ENCODE measurements at places on chromosomes 4 and X.

DNA sequence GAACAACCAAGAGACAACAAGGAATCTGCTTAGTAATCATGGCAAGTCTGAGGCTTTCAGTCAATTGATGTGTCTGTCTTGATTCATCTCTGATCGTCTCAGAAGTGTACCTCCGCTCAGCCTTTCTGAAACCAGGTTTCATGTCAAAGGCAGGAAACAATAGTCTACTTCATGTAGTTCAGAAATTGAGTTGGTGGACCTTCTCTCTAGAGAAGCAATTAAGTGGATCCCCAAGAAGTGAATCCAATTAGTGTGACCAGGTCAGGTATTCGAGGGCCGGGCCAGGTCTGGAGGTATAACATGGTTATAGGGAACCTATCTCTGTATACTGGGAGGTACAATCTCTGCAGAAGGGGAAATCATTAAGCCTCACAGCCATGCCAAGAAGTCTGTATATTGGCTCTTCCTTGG is 32.0 kb downstream of the DAPP1 start:
- no peak for DNase-seq

DNA sequence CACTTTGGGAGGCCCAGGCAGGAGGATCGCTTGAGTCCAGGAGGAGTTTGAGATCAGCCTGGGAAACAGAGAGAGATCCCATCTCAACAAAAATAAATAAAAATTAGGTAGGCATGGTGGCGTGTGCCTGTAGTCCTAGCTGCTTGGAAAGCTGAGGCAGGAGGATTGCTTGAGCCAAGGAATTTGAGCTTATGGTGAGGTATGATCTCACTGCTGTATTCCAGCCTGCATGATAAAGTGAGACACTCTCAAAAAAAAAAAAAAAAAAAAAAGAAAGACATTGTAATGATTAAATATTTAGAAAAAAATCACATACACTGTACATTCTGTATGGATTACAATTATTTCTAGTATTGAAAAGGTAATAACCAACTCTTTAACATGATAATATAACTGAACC is 87.1 kb downstream of the SLIT2 start:
- DNase-seq, result no peak

- DNase-seq, result no peak
Observed at GRCh38 chr4:121554382-121554781, 142.4 kb downstream of the ANXA5 start.

GRCh38 chr4:68536375-68536774 is 39.7 kb downstream of the UGT2B17 start:
- no peak for DNase-seq

DNA sequence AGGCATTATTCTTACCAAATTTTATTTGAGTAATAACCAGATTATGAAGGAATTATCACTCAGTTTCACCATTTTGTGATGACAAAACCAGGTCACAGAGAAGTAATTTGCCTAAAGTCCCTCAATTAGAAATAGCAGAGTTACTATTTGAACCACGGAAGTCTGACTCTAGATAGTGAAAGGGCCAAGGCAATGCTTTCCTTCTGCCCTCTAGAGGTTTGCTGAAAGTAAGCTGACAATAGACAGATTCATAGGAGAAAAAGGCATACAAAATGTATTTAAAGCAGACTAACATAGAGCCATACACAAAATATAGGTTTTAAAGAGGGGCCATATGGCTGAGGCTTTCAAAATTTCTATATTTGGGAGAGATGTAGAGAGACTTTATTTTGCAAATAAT is 43.1 kb downstream of the CXXC4 start:
- DNase-seq, result no peak

DNA sequence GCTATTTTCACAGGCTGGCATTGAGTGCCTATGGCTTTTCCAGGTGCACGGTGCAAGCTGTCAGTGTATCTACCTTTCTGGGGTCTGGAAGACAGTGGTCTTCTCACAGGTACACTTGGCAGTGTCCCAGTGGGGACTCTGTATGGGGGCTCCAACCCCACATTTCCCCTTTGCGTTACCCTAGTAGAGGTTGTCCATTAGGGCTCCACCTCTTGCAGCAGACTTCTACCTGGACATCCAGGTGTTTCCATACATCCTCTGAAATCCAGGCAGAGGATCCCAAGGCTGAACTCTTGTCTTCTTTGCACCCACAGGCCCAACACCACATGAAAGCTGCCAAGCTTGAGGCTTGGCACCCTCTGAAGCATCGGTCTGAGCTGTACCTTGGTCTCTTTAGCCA is 735.7 kb upstream of the INTU start:
- no peak for DNase-seq

- DNase-seq, result no peak
Observed at GRCh38 chr4:104964410-104965175, 182.1 kb upstream of the TET2 start.

DNA sequence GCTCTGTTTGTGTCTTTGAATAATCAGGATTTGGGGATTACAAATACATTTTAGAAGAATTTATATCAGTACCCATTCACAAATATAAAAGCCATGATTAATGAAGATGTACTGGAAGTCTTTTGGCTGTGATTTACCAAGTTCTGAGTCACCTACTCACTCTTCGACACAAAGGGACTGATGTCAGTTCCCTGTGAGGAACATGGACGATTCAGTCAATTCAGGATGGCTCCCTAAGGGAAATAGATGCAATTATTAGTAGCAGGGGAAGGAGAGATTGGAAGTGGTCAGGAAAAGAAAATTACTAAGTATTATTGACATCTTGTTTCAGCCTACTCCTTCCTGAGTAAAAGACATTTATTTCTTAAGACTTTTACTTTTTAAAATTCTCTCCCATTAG is 550.7 kb upstream of the SLIT2 start:
- DNase-seq, result no peak

- DNase-seq, result no peak
Observed at GRCh38 chr4:176875446-176875930, 82.8 kb upstream of the VEGFC start.

- DNase-seq, result no peak
Observed at GRCh38 chr4:26727844-26728243, 132.8 kb upstream of the STIM2 start.

- DNase-seq, result no peak
Observed at GRCh38 chrX:31374786-31375185, 302.9 kb upstream of the FTHL17 start.

GRCh38 chr4:78799551-78800495 is 23.7 kb downstream of the BMP2K start:
- no peak for DNase-seq

- DNase-seq, result no peak
Observed at GRCh38 chrX:39603230-39603629, 494.5 kb downstream of the BCOR start.

GRCh38 chrX:153703036-153703370 is 15.3 kb downstream of the SLC6A8 start:
- no peak for DNase-seq

DNA sequence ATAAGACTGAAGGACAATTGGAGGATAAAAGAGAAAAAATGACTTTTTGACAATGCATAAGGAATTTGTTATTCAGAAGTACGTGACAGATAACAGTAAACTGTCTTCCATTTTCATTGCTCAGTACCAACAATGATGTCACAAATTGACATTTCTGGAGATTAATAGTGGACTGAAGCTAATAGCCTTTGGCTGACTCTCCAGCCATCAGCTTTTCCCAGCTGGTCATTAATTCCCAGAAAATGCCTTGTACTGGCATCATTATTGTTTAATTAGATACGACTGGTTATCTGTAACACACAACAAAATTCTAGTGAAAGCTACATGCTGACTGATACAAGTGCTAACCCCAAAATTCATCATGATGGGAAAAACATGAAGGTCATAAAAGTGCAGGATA is 147.9 kb upstream of the FGF13 start:
- no peak for DNase-seq

DNA sequence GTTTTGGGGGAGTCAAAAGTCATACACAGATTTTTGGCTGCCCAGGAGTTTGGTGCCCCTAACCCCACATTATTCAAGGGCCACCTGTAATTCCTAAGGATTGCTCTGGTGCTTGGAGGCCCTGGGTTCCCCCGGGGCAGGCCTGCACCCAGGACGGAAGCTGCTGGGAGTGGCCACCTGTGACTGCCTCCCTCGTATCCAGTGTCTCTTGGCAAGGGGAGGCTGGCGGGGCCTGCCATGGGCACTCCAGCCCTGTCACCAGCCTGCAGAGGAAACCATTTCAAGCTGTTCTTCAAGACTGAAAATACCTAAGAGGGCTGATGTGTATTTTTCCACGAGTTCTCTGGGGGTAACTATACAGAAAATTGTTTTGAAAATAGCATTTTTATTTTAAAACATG is 24.5 kb upstream of the GPR78 start:
- DNase-seq, result no peak
